ENCODE measurements at places on chromosomes 2 and 18.

DNA sequence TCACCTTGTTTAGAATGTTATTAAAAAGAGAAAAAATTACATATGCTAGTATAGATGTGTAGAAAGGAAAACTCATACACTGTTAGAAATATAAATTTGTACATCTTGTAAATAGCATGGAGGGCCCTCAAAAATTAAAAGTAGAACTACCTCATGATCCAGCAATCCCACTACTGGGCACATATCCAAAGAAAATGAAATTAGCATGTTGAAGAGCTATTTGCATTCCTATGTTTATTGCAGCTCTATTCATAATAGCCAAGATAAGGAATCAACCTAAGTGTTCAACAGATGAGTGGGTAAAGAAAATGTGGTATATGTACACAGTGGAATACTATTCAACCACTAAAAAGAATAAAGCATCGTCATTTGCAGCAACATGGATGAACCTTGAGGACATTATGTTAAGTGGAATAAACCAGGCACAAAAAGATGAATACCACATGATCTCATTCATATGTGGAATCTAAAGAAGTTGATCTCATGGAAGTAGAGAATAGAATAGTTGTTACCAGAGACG lies 251.5 kb upstream of the THUMPD2 start:
- DNase-seq: no peak

DNA sequence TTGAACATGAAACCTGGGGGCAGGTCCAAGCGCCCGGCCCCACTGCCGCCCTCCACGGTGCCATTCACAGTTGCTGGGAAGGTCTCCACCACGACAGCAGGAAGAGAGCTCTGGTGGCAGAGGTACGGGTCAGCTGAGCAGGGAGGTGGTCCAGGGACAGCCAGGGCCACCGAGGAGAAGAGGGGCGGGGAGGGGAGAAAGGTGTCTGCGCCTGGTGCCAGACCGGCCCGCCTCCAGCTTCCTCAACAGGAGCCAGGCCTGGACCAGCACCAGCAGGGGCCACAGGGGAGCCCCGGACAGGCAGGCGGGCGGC lies 56.2 kb downstream of the BIN1 start:
- DNase-seq: no peak

GRCh38 chr2:145797692-145798091 lies 1277.8 kb upstream of the ZEB2 start:
- no peak for DNase-seq

DNA sequence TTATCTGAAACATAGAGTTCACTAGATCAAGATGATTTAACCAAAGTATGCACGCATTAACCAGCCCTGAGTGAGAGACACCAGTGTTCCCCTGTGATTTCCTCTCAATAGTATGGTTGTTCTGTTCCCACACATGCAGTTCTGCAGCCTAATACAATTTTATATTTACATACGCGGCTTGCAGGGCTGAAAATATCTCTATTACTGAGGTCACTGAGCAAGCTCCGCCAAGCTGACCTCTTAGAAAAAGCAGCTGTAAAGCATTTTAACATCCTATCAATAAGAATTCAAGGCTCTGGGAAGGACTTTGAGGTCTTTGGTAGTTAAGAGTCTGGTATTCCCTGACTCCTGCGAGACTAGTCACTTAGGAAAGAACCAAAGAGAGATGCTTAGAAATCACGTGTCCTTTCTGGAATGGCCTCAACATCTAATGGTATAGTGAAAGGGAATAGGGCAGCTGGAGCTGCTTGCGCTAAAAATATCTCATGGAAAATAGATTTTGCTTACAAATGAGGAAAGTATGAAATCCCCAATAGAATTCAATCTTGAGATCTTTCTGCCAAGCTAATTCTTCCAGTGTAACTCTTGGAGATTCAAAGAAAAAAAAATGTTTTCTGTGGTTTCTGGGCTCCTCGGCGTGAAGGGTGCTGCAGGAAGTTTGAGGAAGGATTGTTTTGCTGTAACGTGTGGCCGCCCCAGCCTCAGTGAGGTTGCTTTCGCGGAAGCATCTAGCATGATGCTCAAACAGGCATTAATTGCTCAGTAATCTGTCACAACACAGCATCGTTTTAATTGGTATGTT lies 59.2 kb downstream of the DOCK10 start:
- no peak for DNase-seq

DNA sequence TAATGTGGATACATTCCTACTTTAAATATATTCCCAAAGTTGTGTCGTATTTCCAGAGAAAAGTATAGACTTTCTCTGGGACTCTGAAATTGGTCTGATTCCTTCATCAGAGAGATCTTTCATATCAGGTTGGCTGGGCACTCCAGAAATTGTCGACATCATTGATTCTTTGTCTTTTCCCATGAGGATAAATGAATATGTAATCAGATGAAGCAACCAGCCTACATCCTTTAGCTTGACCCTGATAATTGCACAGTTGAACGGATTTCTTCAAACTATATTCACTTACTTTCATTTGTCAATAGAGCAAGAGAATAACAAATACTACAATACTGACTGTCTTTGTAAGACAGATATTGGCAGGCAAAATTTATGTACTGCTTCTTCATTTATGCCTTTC lies 680.2 kb upstream of the LRRTM4 start:
- no peak for DNase-seq

GRCh38 chr18:3912705-3913104 lies 462.7 kb downstream of the TGIF1 start:
- DNase-seq: no peak

DNA sequence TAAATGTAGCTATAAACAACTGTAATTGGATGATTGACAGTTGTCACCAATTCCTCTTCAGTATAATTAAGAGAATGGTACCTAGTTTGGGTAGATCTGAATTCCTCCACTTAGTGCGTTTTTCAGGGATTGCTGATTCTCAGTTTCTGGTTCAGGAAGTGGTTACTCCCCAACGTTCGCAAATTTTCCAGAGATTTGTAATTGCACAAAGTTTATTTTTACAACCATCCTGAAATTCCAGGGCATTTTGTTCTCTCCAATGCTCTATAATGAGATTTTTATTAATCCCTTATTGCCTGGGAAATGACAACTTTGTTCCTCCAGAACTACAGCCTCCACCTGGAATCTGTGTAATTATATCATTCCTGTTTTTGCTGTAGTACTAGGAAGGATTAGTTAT lies 710.6 kb upstream of the ZEB2 start:
- DNase-seq: no peak

- DNase-seq: no peak
These were observed 4.7 kb upstream of the CAPN10 start for GRCh38 chr2:240581811-240582210.

DNA sequence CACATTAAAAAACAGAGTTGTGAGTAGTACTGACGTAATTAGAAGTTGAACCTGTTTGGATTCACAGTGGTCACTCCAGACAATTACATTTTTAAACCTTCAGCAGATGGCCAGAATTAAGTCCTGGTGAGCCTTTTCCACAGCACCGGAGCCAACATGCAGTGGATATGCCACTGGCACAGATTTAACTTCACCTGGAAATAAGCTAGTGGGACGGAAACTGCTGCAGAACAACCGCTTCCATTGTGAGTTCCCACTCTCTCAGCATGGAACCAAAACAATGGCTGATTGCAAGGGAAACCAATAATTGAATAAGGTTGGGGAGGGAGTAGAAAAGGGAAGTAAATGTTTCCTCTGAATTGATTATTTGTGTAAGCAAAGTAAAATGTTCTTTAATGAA lies 515.1 kb downstream of the STK39 start:
- DNase-seq: no peak

GRCh38 chr2:68018727-68019126 lies 44.1 kb downstream of the C1D start:
- no peak for DNase-seq

- no peak for DNase-seq
These were observed 615.8 kb downstream of the ARHGAP15 start for GRCh38 chr2:143745060-143745459.

GRCh38 chr2:201223089-201224073 lies 37.0 kb upstream of the CASP8 start:
- no peak for DNase-seq

- DNase-seq: no peak
These were observed 200.3 kb downstream of the FBXO15 start for GRCh38 chr18:73947180-73947921.

GRCh38 chr2:180150606-180151005 lies 143.5 kb upstream of the CWC22 start:
- DNase-seq: no peak

GRCh38 chr18:11336241-11336640 lies 186.9 kb upstream of the PIEZO2 start:
- DNase-seq: no peak

DNA sequence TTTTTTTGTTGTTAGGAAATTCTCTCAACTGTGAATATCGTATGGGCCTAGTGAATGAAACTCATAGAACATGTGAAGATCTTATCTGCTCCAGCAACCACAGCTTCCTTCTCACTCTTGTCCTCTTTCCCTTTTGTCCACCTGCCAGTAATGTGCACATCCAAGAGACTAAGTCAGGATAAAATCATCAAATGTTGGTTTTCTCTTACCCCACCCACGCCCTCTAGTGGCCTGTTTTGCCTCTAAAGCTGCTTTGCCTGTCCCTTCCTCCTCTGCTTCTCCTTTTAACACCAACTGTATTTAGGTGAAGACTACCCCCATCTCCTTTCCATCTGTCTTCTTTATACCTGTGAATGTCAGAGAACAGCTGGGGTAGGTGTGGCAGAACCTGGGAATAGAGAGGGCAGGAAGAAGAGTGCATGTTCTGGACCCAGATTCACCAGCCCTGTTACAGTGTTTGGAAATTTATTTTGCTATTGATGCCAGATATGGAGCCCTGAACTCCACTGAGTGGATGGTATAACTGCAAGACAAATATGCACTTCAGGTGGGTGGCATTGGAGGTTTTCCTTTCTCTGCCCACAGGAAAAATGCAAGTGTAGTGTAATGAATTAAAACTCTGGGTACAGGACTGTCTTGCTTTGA lies 8.4 kb upstream of the MGAT5 start:
- peak; percentile 79 for DNase-seq

- no peak for DNase-seq
These were observed 1365.5 kb upstream of the CHAC2 start for GRCh38 chr2:52402128-52402527.

- no peak for DNase-seq
These were observed 45.8 kb downstream of the DCDC2C start for GRCh38 chr2:3749201-3749600.

- no peak for DNase-seq
These were observed 141.8 kb downstream of the CTIF start for GRCh38 chr18:48680339-48681250.

GRCh38 chr2:231926761-231927565 lies 767 bp upstream of the NPPC start:
- peak; percentile 31 for DNase-seq

DNA sequence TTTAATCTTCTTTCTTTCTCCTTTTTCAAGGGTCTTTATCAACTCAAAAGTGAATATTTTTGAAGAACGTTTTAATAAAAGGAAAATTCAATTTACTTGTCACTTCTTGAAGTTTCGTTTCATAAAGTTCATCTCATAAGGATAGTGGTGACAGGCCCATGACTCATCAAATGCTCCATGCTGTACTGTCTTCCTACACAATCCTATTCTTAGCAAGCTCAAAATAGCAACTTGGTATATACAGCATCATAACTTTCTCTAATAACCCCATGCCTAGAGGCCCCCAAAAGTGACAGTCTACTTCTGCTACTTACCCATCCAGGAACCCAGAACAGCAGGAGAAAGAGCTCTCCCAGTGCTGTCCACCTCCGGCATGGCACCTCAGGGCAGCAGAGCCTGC lies 7.7 kb downstream of the FBXO15 start:
- DNase-seq: no peak

GRCh38 chr2:187446711-187447110 lies 1.3 kb downstream of the CALCRL start:
- no peak for DNase-seq

- DNase-seq: no peak
These were observed 56.9 kb downstream of the COMMD1 start for GRCh38 chr2:61962095-61962984.

DNA sequence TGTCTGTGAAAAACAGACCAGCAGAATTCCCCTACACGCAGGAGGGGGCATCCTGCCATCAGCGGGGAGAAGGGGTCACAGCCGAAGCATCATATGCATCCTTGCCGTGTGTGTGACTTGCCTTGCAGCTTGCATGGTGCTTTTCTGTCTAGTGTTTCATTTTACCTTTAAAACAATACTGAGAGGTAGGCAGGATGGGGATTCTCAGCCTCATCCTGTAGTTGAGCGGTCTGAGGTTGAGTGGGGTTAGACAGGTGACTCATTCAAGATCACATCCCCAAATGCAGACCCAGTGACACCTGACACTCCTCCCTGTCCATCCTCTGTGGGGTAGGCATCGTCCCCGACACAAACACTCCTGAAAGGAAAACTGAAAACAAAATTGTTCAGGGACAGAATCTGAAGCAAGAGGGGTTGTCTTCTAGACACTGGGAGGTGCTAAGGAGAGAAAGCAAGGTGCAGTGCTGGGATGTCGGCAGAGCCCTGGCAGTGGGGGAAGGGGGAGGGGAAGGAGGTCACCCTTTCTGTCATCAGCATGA lies 7.9 kb downstream of the ARL4C start:
- DNase-seq: no peak

- DNase-seq: no peak
These were observed 42.7 kb downstream of the EPHA4 start for GRCh38 chr2:221529177-221529942.

DNA sequence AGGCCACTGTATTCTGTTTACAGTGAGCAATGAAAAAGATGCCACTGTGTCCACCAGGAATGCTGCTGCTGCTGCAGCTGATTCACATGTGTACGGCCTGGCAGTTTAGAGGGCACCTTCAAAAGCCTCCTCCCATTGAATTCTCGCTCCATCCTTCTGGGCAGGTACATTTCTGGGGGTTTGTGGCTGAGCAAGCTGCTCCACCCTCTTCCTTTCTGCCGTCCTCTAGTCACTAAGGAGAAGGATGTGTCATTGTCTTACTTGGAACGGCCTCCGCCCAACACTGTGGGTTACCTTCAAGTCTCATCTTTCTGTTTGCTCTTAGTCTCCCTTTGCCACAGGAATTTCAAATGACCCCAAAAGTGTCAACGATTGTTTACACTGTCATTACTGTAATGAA lies 182.0 kb downstream of the ZBTB7C start:
- DNase-seq: no peak

- DNase-seq: no peak
These were observed 27.8 kb upstream of the CREB1 start for GRCh38 chr2:207501802-207502576.

DNA sequence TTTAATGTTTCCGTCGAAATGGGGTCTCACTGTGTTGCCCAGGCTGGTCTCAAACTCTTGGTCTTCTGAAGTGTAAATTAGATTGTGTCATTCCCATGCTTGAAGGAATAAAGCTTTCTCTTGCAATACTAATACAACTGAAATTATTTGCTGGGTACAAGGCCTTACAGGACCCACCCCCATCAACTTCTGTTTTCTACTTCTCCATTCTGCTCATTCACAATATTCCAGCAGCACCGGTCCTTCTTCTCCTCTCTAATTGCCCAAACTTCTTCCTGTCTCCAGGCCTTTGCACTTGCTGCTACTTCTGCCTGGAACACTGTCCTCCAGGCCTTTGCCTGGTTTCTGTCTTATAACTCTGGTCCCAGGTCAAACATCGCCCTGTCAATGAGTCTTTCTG lies 73.8 kb downstream of the APOB start:
- no peak for DNase-seq

GRCh38 chr2:138964418-138964817 lies 184.2 kb upstream of the NXPH2 start:
- DNase-seq: no peak
